IgD-negative memory B cell (primary cell): ENCODE measurements at places on chromosomes 6 and 20. TPM values are rescaled to one million over a fixed set of nuclear protein-coding genes. Genes with fewer than 3 reads are reported as not detected.

The ZNF165 gene
- 3.5 TPM for polyA plus RNA-seq

The MYL9 gene
- 2.9 TPM for polyA plus RNA-seq

The IL17F gene
- polyA plus RNA-seq = not detected

The SRMS gene
- 0.43 TPM for polyA plus RNA-seq

The C6orf15 gene
- not detected for polyA plus RNA-seq

The FHL5 gene
- not detected for polyA plus RNA-seq

The CDSN gene
- not detected for polyA plus RNA-seq

The RGS19 gene
- 202 TPM for polyA plus RNA-seq

The HM13 gene
- 109 TPM for polyA plus RNA-seq

The CYP39A1 gene
- not detected for polyA plus RNA-seq

The PCSK2 gene
- not detected for polyA plus RNA-seq

The GRM1 gene
- not detected for polyA plus RNA-seq

The SHLD1 gene
- 19.8 TPM for polyA plus RNA-seq

The TRIM31 gene
- not detected for polyA plus RNA-seq

The SLC12A5 gene
- polyA plus RNA-seq = 0.11 TPM

The COL21A1 gene
- not detected for polyA plus RNA-seq

The MCUR1 gene
- 18.0 TPM for polyA plus RNA-seq

The CD24 gene
- 261 TPM for polyA plus RNA-seq

The CDH22 gene
- not detected for polyA plus RNA-seq

The PXMP4 gene
- polyA plus RNA-seq = 16.2 TPM

The TRIM38 gene
- polyA plus RNA-seq = 23.7 TPM

The SPATA2 gene
- 7.1 TPM for polyA plus RNA-seq

The DEFB126 gene
- polyA plus RNA-seq = not detected

The TCF21 gene
- not detected for polyA plus RNA-seq

The RNF182 gene
- not detected for polyA plus RNA-seq

The FAM83B gene
- polyA plus RNA-seq = not detected

The VTA1 gene
- 60.2 TPM for polyA plus RNA-seq

The SLC44A4 gene
- not detected for polyA plus RNA-seq

The SCGN gene
- not detected for polyA plus RNA-seq

The MPIG6B gene
- 1.8 TPM for polyA plus RNA-seq

The GLP1R gene
- polyA plus RNA-seq = not detected

The POLH gene
- 30.6 TPM for polyA plus RNA-seq

The HCRTR2 gene
- not detected for polyA plus RNA-seq

The OXT gene
- 0.59 TPM for polyA plus RNA-seq

The TRIM26 gene
- polyA plus RNA-seq = 70.6 TPM

The SDC4 gene
- polyA plus RNA-seq = not detected

The MOXD1 gene
- polyA plus RNA-seq = 9.0 TPM

The OTOR gene
- not detected for polyA plus RNA-seq

The AHCY gene
- 27.3 TPM for polyA plus RNA-seq

The PPP2R5D gene
- polyA plus RNA-seq = 17.5 TPM

The IRF4 gene
- polyA plus RNA-seq = 22.9 TPM

The TMEM217 gene
- not detected for polyA plus RNA-seq

The EYS gene
- 0.04 TPM for polyA plus RNA-seq

The ARMH2 gene
- polyA plus RNA-seq = 0.50 TPM

The HLA-DOB gene
- 368 TPM for polyA plus RNA-seq

The XKR7 gene
- not detected for polyA plus RNA-seq

The MOG gene
- polyA plus RNA-seq = not detected

The ZBTB46 gene
- polyA plus RNA-seq = 0.04 TPM

The MBOAT1 gene
- 3.1 TPM for polyA plus RNA-seq

The EYA2 gene
- polyA plus RNA-seq = 0.11 TPM

The TM9SF4 gene
- 30.1 TPM for polyA plus RNA-seq

The SLC22A2 gene
- not detected for polyA plus RNA-seq

The UBD gene
- not detected for polyA plus RNA-seq

The LPA gene
- polyA plus RNA-seq = not detected
